SHP77 treated with DMSO at 0.1 percent for 48 hours (cell line): ENCODE measurements at places on chromosomes 13 and 19.

DNA sequence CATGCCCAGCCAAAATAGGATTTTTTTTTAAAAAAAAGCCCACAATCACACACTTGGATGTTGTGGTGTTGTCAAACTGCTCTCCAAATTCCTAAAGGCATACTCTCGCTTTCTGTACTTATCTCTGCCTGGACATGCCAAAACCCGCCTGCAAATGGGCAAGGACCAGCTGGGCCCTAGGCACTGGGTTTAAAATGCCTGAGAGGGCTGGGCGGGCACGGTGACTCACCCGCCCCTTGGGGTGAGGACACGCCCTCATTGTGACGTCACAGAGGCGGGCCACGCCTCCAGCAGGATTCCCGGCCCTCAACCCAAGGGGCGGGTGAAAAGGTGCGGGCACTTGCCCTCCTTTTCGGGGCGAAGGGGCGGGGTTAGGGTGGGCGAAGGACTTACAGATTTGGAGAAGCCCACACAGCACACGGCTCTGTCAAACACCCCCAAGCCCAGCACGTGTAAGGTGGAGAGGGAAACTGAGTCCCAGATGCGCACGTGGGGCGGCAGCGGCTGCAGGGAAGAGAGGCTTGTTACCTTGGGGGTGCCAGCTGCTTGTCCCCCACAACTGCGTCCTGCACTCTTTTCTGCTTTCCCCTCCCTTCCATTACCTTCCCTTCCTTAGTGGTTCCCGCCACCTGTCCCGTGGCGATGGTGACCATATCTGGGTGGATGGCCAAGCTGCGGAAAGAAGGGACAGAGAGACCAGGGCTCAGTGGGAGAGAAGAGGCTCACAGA is 6.6 kb downstream of the EML2 start:
- peak; percentile 13 for DNase-seq

DNA sequence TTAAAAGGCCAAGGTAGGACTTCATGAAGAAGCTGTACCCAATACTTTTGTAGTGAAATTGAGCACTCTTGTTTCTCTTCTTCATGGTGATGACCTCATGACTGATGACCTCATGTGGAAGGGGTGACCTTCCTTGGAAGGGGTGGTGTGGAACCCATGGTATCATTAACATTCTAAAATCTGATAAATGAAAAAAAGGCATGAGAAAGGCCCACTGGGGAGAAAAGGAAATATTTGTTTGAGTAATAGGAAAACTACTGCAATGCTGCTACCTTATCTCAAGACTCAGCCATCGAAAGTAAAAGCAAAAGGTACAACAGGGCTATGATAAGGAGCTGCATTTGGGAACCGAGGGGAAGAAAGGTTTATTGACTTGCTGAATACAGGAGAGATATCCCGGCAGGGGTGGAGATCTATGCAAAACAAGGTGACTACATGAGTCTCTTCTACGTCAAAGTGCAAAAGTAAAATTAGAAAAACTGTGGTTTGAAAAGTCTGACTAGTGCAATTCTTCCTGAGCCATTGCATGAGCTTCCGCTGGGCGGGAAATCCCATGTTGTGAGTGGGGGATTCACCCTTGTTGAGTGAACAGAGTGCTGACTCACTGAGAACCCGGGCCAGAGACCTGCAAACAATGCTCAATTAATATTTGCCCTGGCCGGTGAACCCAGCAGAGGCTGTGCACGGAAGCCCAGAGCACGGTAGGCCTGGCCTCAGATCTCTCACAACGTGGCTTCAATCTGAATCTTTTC is 138.9 kb upstream of the RFC3 start:
- peak; percentile 52 for DNase-seq

DNA sequence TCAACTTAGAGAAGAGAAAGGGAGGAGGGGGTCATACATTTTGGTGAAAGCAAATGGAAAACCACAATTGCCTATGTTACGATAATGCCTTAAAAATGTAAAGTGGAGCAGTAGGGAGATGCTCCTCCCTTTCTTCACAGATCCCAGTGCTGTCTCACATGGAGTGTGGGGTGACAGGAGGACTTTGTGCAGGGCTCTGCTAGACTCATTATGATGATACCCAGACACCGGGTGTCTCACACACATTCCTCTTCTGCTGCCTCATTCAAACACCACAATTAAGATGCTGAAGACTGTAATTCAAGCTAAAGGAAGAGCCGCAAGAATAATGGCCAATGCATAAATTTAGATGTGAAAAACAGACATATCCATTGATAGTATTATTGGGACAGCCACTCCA is 150.6 kb downstream of the LHFPL6 start:
- DNase-seq = no peak

- DNase-seq = no peak
Measured at GRCh38 chr13:93320942-93321341, 94.3 kb downstream of the GPC6 start.

GRCh38 chr13:68808456-68808855 is 1299.2 kb upstream of the ATXN8OS start:
- DNase-seq = no peak

DNA sequence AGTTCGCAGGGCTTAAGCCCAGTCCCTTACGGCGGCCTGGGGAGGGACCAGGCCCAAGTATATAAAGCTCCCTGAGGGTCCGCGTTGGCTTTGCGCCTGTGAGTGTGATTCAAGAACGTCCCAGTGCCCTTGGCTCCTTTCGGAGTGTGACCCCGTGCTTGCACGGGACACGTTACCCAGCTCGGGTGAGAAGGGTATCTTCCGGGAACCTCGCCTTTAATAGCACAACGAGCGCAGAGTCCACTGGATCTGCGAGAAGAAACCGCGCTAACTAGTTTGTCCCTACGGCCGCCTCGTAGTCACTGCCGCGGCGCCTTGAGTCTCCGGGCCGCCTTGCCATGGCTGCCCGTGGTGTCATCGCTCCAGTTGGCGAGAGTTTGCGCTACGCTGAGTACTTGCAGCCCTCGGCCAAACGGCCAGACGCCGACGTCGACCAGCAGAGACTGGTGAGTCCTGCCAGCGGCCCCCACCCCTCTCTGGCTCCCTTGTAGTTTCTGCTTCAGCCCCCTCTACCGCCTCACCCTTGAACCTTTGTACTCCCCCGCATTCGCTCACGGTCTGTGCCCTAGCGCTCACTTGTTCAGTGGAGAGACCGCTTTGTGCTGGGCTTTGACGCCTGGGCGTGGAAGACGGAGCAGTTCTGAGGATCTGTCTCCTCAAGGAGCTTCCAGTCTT is at the start of gene DNAJC15:
DNAJC15 (plus strand) TSS at position 298 of the 675 bp plus-strand sequence; CDS start at position 339, 41 bp downstream.
- no peak for DNase-seq

- DNase-seq = no peak
Measured at GRCh38 chr13:113153810-113154748, 4.4 kb upstream of the PROZ start.

DNA sequence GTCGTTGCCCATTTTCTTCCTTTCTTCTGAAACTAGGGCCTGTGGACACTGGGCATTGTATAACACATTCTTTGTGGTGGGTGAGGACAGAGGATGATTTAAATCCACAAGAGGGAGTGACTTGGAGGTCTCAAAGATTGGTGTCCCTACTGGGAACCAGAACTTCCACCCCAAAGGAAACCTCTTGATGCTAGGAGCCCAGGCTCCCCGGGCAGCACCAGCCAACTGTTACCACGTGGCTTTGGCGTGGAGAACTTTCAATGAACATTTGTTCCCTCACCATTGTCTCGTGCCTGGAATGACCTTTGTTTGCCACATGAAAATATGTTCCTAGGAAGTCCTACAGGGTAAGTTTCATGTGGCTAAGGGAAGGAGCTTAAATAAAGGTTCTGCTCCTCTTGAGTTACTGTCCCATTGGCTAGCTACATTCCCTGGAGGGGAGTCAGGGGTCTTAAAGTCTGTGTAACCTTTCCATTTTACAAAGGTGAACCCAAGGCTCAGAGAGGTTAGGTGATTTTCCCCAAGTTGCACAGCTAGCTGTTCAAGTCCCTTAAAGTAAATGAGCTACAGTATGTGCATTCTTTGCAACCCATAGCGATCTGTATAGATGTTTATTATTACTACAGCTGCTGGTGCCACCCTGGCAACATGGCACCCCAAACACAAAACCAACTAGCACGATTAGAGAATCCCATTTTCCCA is 5.0 kb upstream of the CDX2 start:
- DNase-seq = no peak

DNA sequence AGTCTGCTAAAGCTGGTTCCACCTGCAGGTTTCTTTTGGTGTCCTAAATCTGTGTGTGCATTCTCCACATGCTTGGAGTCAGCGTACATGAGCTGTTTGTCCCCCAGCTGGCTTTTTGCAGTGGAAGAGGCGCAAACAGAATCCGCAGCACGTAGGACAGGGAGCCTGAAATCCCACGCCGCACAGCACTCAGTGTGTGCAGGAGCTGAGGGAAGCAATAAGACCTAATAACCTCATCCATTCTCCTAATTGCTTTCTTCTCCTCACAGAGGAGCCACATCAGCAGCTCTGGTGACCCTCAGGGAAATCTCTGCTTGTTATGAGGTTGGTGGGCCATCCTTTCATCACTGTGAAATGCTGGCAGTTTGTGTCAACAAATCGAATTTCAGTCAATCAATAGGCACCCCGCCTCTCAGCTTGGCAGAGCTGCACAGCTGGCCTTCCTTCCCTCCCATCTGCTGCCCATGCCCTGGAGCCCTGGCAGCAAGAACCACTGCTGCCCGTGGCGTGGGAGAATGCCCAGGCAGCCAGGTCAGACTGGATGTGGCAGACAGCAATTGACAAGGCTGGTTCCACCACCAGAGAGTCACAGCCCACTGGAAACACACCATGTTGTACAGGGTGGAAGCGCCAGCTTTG is 136.7 kb downstream of the ZDHHC20 start:
- no peak for DNase-seq

GRCh38 chr13:111337741-111338140 is 17.3 kb downstream of the TEX29 start:
- DNase-seq = no peak

- DNase-seq = no peak
Measured at GRCh38 chr13:87622971-87623370, 48.2 kb upstream of the SLITRK5 start.

GRCh38 chr19:48817585-48818124 is 6.8 kb upstream of the BCAT2 start:
- DNase-seq = no peak

GRCh38 chr19:13066933-13067807 is 35.5 kb downstream of the LYL1 start:
- DNase-seq = no peak

DNA sequence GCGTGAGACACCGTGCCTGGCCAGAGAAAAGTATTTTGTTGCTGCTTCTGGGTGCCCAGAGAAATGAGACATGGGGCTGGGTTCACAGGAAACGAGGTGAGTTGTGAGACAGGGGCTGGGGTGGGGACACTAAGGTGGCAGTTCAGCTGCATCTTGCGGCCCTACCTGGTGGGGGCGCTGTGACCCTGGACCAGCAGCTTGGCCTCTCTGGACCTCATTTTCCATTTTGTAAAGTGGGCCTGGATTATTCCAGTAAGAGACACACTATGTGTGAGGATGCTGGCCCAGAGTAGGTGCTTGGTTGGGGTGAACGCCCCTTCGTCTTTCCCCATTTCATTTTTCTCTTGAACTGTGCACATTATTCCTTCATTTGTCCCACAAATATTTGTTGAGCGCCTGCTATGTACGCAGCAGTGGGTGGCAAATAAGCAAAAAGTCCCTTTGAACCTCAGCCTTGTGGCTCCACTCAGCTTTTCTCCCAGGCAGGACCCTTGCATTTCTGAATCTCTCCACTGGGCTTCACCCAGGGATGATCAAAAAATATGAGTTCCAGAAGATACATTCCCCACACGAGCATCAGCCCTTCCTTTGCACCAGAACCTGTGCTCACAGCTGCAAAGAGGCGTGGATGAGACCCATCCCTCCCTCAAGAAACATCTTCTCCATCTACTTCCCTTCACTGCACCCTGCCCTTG is 26.6 kb upstream of the OR10H1 start:
- DNase-seq = no peak

DNA sequence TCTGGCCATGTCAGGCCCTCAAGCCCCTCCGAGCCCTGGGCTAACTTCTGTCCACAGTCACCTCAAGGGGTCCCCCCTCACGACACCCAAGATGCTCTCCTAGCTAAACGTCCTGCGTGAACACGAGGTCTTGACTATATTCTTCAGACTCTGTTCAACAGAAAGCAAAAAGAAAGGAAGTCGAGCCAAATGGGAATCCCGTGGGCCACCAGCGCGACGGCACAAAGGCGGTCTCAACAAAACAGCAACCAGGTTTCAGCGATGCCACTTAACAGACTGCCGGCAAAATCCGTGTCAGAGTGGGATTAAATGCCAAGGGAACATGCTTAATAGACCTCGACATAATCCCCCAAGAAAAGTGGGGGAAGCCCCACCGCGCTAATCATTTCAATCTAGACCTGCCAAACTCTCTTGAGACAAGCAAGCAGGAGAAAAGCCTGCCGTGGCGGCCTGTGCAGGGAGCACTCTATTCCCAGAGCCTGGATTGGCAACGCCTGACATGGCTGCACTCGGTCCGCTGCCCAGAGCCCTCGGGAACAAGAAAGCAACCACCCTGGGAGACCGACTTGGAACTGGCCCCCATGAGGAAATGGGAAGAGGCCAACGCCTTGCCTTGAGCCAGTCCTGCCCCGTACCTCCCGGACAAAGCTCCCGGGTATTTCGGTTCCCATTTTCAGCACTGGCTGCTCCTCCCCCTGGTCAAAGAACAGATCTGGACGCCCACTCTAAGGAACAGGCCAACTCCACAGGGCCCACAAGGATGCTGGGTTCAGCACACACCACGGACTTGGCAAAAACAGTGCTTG is 16.0 kb downstream of the ZC3H4 start:
- no peak for DNase-seq

GRCh38 chr13:42859760-42860159 is 78.4 kb downstream of the FAM216B start:
- DNase-seq = no peak

- DNase-seq = peak; percentile 64
Measured at GRCh38 chr19:41957838-41958366, 1.2 kb downstream of the RABAC1 start.

DNA sequence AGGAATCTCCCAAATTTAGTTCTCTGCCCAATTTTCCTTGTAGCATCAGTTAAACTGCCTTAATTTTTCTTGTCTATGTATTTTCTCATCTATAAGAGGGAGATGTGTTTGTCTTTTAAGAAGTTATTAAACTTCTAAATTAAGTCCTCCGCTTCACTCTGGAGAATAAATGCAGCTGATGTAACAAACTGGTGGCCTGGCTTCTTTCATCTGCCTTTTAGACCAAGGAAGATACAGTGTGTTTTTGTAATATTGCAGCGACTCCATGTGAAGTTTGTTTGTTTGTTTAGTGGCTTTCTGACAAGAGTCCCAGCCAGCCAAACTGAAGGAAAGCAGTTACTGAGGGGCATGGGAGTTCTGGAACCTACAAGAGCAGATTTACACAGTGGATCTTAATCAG is 56.4 kb downstream of the KLF12 start:
- no peak for DNase-seq

GRCh38 chr19:55451965-55452748 is 9.1 kb upstream of the SHISA7 start:
- DNase-seq = no peak
